Ovary (tissue), 10 donors: ENCODE measurements at places on chromosomes 6 and 20. TPM values are rescaled to one million over a fixed set of nuclear protein-coding genes. Genes with fewer than 3 reads are reported as not detected.

TAAR1 gene
- not detected for total RNA-seq

DEFB110 gene
- not detected for total RNA-seq

TMEM217 gene
- total RNA-seq: 2.1 TPM

CALHM4 gene
- not detected for total RNA-seq
